ENCODE measurements at places on chromosomes 12 and 14.

DNA sequence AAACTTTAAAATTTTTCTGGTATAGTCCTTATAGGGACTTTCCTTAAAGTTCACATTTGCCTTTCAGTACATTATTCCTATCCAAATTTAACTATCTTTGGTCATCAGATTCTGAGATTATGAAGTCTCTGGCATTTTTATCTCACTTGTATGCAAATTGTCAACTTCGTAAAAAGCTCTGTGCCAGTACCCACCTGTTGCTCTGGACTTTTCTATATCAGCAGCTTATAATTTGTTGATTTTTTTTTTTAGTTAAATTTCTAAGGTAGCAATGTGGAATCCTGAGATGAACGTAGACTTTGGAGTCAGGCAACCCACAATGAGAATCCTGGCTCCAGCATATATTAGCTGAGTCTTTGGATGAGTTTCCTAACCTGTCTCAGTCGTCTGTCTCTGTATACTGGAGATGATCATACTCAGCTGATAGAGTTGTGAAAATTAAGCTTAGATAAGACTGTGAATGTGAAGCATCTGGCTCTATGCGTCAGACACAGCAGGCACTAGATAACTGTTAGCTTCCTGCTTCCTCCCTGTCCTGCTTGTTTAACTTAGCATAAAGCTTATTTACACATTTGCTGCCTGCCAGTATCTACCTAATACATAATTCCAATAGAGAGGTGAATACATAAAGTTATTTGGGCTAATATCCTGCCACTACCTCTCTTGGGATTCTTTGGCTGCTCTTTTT lies 59.8 kb downstream of the MARK3 start:
- DNase-seq, result no peak

DNA sequence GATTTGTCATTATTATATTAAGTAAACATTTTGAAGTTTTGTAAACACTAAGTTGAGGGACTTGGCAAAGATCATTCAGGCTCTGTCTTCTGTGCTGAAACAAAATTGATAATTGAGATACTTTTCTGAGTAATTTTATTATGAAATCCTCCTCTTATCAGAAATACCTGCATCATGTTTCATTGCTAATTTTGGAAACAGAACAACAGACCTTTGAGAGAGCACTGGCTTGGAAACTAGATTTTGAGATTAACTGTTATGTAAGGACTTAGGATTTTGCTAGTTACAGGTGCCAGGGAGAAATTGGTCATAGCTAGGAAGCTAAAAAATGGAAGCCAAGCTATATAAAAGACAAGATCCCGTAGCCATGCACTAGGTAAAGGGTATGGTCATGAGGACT lies 201.7 kb upstream of the DCN start:
- no peak for DNase-seq

GRCh38 chr12:13135371-13136178 lies 32.1 kb upstream of the GSG1 start:
- peak; percentile 99 for DNase-seq

DNA sequence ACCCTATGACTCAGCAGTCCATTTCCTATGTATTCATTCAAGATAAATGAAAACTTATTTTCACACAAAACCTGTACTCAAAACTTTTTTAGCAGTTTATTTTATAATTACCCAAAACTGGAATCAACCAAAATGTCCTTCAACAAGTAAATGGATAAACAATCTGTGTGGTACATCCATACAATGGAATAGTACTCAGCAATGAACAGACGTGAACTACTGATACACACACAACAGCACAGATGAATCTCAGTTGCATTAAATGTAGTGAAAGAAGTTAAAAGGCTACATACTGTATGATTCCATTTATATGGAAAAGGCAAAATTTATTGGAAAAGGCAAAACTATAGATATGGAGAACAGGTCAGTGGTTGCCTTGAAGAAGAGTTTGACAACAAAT lies 90.1 kb downstream of the KIAA0586 start:
- no peak for DNase-seq

DNA sequence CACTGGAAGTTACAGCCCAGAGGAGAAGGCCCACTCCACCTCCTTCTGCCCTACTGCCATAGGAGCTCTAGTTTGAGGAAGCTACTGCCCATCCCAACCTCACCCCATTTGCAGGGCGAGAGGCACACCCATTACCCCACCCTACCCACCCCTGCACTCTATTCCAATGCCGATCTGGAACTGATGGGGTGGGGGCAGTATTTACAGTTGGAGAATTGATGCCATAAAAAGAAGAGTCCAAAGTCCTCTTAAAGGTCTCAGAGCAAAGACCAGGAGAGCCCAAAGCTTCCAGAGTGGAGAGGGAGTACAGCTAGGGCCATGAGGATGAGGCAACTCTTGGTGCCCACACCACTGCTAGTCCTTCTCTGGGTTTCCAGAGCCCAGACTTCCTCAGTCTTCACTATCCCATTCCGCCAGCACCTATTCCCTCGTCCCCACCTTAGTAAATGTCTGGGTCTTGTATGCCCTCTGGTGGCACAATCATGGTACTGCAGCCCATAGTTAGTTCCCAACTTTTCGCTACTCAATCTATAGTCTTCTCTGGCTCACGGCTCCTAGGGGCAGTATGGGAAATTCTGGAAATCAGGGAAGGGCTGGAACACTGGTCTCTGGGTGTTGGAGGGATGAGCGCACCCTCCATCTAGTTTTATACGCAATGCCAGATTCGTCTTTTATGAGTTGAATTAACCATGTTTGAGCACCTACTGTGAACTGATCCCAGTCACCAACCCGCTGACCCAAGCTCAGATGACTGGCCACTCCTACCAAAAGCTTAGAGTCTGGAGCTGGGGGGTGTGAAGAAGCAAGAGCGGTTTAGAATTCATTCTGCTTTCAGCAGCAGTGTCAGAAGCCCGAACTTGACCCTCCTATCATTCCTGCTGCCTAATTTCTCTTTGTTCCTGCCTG lies 6.9 kb upstream of the ADCY6 start:
- DNase-seq, result peak; percentile 72

DNA sequence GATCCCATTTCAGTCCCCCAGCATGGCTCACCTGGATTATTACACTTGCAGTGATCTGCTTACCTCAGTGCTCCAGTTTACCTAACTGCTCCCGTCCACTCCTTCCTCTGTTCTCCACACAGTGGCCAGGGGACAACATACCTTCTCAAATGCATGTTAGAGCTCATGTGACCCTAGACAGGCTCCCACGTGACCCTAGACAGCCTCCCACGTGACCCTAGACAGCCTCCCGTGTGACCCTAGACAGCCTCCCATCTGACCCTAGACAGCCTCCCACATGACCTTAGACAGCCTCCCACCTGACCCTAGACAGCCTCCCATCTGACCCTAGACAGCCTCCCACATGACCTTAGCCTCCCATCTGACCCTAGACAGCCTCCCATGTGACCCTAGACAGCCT lies 226.0 kb upstream of the TMEM132C start:
- no peak for DNase-seq

DNA sequence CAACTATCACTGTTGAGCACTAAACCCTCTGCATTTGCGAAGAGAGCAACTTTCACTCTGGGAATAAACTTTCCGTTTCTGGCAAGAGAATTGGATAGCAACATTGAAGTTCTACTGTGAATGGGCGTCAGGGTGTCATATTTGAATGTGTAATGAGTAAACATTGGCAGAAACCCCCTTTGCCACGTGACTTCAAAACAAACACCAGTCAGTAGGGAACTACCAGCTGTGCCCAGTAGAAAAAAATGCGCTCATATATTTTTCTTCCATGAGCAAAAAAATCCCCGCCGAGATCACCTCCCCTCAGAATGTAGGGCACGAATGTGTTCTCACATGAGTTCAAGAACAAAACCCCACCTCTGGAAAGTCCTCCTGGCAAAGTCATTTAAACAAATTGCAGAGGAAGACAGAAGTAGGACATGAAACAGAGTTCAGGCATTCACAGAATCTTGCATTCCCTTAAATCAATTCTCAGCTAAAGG lies 80.6 kb downstream of the BTG1 start:
- DNase-seq, result no peak

DNA sequence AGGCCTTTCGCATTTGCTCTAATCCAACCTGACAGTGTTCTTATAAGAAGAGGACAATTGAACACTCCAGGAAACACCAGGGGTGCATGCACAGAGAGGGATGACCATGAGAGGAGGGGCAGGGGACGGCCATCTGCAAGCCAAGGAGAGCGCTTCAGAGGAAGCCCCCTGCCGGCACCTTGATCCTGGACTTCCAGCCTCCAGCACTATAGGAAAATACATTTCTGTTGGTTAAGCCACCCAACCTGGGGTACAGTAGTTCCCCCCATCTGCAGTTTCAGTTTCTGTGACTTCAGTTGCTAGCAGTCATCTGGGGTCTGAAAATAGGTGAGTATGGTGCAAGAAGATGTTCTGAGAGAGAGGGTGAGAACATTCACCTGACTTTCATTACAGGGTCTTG lies 64.7 kb downstream of the CLMN start:
- DNase-seq, result no peak

DNA sequence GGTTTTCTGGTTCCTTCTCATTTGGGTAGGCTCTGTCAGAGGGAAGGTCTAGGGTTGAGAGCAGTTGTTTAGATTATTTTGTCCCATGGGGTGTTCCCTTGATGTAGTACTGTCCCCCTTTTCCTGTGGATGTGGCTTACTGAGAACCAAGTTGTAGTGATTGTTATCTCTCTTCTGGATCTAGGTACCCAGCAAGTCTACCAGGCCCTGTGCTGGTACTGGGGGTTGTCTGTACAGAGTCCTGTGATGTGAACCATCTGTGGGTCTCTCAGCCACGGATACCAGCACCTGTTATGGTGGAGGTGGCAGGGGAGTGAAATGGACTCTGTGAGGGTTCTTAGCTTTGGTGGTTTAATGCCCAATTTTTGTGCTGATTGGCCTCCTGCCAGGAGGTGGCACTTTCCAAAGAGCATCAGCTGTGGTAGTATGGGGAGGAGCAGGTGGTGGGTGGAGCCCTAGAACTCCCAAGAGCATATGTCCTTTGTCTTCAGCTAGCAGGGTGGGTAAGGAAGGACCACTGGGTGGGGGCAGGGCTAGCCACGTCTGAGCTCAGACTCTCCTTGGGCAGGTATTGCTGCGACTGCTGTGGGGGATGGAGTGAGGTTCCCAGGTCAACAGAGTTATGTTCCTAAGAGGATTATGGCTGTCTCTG lies 179.3 kb upstream of the BTG1 start:
- no peak for DNase-seq

DNA sequence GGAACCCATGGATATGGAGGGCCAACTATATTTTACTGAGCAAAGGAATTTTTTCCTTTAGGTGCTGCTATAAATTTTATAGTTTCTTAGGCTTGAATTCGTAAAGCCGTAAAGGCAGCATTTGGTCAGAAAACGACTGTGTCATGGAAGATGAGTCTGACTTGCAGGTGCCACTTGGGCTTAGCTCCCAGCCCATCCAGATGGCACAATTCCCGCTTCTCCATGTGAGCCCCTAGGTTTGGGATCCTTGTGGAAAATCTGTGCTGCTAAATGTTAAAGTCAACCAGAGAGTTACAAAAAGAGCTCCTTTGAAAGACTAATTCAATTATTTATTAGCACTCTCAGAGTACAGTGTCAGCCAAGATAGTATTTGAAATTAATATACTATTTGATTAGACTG lies 120.1 kb upstream of the NPAS3 start:
- DNase-seq, result no peak

GRCh38 chr12:117388951-117389446 lies 27.6 kb upstream of the NOS1 start:
- no peak for DNase-seq

- no peak for DNase-seq
Measured at GRCh38 chr12:10372559-10372958, 17.3 kb downstream of the KLRK1 start.

- peak; percentile 33 for DNase-seq
Measured at GRCh38 chr12:101789171-101789570, 41.6 kb downstream of the GNPTAB start.

- DNase-seq, result no peak
Measured at GRCh38 chr12:69583203-69583602, 2.1 kb upstream of the CCT2 start.

- DNase-seq, result peak; percentile 82
Measured at GRCh38 chr12:12916135-12916944, 25.0 kb downstream of the GPRC5A start.

DNA sequence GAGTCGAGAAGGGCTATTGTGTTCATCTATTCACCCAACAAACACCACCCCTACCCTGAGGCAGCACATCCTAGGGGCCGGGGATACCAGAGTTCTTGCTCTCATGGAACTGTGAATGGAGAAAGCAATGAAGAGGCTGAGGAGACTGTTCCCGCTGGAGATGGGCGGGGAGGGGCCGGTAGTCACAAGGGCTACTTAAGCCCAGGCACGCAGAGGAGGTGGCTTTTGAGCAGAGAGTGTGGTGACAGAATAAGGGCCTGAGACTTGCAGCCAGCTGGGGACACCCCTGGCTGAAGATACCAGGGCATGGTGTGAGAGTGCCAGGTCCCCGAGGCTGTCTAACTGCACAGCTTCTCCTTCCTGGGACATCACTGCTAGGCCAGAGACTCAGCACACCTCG lies 114.1 kb upstream of the EVL start:
- DNase-seq, result no peak

DNA sequence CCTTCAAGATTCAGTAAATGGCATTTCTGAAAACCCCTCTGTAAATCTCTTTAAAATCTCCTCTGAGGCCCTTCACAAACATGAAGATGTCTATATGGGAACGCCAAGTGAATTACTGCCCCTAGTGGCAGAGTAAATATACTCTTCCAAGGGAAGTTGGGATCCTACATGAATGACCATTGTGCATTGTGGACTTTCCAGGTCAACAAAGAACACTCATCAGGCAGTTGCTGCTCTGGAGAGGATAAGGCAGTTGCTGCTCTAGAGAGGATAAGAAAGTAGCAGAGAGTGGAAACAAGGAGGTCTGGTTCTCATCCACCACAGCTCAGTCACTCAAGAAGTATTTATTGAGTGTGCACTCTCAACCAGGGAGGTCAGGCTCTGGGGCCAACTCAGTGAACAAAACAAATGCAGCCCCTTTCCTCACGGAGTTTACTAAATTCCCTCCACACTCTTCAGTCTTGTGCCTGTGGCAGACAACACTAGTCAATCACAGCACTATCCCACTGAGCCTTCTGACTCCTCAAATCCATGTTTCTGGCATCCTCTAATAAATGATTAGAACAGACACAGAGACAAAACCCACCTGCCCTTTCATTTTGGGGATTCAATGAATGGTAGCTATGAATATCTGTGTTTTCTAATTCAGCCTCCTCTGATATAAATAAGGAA lies 52.9 kb downstream of the SVOP start:
- DNase-seq, result no peak

DNA sequence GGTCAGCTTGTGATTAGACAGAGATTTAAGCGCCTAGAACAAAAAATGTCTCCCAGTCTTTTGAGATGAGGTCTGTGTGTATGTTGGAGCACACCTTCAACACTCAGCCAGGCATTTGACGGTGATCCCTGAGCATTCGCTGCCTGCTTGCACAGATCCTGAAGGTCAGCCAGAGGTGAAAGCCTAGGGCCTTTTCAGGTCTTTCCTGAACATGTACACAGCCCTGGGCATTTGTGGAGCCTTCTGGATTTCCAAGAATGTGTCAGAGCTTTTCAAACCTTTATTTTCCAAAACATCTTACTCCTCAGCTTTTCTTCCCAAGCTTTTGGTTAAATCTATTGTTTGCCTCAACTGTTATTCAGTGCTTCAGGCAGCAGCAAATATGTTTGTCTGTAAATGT lies 59.1 kb upstream of the AMN start:
- peak; percentile 40 for DNase-seq
